Left ventricle myocardium superior (tissue), 1 donor: ENCODE measurements at places on chromosomes 5 and 9.

GRCh38 chr5:177312649-177313181 is 1.0 kb upstream of the MXD3 start:
- no peak for DNase-seq

- DNase-seq, result no peak
These were observed 475.2 kb upstream of the BRINP1 start for GRCh38 chr9:119844431-119844830.

DNA sequence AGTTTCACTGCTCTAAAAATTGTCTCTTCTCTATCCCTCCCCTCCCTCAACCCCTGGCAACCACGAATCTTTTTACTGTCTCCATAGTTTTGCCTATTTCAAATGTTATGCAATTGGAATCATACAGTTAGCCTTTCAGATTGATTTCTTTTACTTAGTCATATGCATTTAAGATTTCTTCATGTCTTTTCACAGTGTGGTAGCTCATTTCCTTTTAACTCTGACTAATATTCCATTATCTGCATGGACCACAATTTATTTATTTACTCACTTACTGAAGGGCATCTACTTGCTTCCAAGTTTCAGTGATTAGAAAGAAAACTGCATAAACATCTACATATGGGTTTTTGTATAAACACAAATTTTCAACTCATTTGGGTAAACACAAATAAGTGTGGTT is 372.3 kb downstream of the CDH18 start:
- DNase-seq, result no peak

DNA sequence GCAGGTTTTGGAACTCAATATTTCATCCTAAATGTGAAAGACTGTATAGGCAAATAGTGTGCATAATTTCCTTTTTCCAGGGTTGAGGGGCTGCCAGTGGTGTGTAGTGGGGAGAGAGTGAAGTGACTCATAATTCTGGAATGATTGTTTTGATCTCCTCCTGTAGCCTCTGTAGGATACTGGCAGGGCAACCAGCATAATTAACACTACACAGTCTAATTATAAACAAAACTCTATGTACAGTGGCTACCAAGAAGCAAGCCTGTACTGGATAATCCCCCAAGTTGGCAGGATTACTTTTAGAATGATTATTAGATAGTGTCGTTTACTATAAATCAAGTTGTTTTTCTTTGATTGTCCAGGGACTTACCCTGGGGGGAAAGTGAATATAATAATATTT is 32.2 kb downstream of the LNPEP start:
- DNase-seq, result no peak

DNA sequence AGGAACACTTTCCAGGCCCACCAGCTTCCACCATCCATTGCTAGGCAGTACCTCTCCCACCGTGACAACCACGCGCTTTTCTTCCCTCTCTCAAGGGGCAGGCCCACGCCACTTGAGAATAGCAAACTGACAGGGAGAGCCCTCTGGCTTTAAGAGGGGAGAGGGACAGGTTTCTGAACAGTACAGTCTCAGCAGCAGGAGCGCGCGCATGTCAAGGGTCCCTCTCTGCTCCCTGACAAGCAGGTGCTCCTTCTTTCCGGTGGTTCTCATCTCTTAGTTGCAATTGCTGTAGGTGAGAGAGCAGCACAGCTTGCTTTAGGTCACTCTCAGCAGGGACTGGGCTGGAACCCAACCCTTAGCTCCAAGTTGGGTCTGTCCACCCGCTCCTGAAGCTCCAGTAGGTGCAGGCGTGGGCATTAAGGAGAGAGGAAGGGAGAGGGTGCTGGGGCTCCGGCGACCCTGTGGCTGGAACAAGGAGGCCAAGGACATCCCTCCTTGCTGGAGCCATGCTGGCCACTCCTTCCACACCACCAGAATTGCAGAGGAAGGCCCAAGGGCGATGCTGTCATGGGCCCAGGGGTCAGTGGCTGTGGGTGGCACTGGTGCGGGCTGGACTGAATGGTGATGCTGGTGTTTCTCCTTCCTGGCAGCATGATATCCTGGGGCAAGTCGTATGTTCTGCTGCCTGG is 9.0 kb upstream of the PHF2 start:
- no peak for DNase-seq

DNA sequence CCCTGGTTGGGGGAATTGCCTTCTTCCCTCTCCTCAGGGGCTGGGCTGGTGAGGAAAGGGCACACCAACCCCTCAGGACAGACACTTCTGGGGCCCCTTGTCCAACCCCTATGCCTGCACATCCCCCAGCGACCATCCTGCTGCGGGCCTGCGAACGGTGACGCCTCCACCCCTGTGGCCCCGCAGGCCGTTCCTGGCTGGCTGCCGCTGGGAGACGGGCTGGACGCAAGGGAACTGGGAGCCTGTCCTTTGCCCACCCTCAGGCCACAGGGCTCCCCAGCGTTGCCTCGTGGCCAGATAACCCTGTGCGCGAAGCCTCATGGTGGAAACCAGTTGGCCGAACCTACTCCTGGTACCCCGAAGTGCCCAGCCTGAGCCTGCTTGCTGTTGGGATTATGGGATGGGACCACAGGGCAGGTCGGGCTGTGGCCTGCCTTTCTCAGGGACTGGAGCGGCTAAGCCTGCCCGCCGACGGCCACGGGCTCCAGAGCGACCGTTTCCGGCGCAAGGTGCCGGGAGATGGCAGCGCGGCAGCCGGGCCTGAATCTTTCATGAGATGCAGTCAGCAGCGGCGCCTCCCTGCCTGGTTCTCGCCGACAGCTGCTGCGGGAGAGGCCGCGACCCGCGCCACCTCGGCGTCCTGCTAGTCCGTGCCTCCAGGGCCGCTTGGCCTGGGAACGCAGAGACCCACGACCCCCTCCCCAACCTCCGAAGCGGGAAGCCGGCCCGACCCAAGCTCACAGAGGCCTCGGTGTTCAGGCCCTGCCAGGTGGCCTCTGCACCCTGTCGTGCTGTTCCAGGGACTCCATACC is 6.5 kb upstream of the PITX1 start:
- DNase-seq, result no peak

GRCh38 chr5:53453898-53454718 is 26.3 kb upstream of the FST start:
- DNase-seq, result no peak

GRCh38 chr5:91206734-91207133 is 176.4 kb downstream of the ARRDC3 start:
- DNase-seq, result no peak

DNA sequence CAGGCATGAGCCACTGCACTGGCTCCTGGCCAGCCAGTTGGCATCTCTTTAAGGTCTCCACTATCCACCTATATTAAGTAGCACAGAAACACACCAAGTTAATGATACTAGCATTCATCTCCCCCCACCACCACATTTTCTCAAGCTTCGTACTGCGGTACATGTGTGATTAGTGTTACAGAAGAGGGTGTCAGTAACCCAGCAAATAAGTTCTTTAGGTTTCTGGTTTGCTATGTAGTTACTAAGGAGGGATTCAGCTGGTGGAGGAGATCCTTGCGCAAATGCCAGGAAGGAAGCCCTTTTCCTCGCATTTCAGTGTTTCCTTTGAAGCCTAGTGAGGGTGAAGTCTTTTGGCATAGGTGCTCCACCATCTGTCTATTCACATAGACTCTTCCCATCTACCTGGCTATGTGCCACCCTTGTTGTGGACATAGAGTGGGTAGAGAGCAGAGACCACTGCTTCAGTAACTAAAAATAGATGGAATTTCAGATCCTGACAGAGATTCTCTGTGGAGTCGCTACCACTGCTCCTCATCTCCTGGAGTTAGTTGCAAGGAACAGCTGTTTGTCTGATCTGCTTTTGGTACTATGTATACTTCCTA is 16.7 kb downstream of the UBE2D2 start:
- no peak for DNase-seq

- no peak for DNase-seq
These were observed 17.4 kb downstream of the C9orf85 start for GRCh38 chr9:71928806-71929205.

- no peak for DNase-seq
These were observed 40.4 kb downstream of the PCSK5 start for GRCh38 chr9:75930730-75931321.

GRCh38 chr9:129316281-129317030 is 138.4 kb upstream of the IER5L start:
- no peak for DNase-seq

DNA sequence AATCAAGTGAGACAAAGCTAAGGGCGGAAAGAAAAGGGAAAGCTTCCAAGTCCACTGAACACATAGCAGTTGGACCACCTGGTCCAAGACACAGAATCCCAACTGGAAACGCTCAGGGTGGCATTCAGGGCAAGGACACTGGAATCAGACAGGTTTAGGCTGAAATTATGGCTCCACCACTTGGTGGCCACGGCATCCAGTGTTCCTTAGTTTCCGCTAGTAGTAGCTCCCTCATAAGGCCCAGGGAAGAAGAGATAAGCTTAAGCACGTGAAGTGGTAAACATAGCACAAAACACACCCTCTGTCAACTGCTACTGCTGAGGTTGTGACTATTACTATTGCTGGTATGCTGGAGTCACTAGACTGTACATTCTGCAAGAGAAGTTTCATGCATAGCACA is 209.4 kb downstream of the GLIS3 start:
- DNase-seq, result no peak

GRCh38 chr9:14063756-14064155 is 250.2 kb downstream of the NFIB start:
- no peak for DNase-seq
